Left lung (tissue), 14 donors: ENCODE measurements at places on chromosomes 12 and 14.

DNA sequence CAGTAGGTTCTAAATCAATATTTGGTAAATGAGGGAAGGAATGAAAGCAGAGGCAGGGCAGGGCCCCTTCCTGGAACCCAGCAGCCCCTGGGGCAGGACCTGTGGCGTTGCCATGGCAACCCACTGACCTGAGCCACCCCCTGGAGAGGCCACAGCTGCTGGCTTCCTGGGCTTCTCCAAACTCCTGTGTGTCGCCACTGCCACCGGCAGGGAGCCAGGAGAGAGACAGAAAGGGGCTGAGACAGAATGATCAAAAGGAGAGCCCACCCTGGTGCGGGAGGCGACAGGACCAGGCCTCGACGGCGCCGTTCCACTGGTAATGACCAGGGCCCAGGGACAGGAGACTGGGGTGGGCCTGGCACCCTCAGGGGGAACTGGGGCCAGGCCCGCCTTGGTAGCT lies 18.2 kb downstream of the RFX4 start:
- no peak for DNase-seq
- no peaks in the 10 kb centered on the region for H3K4me1 ChIP-seq
- no peaks in the 10 kb centered on the region for H3K27me3 ChIP-seq
- no peak overlapping the region for H3K4me3 ChIP-seq
- H3K36me3 ChIP-seq = no peaks in the 10 kb centered on the region

GRCh38 chr12:24228371-24228770 lies 278.9 kb upstream of the SOX5 start:
- H3K27me3 ChIP-seq = no peaks in the 10 kb centered on the region
- peak overlapping the region; percentile 80 for H3K27ac ChIP-seq
- H3K4me3 ChIP-seq = no peak overlapping the region
- DNase-seq = no peak

- no peak overlapping the region for H3K27ac ChIP-seq
- H3K4me3 ChIP-seq = no peak overlapping the region
- peaks cover 4% of the 10 kb centered on the region for H3K4me1 ChIP-seq
These were observed 30.3 kb upstream of the PELI2 start for GRCh38 chr14:56087671-56088471.

GRCh38 chr12:93390549-93391297 lies 13.0 kb downstream of the NUDT4 start:
- H3K27me3 ChIP-seq = no peaks in the 10 kb centered on the region
- peaks cover 9% of the 10 kb centered on the region for H3K4me1 ChIP-seq
- H3K36me3 ChIP-seq = peaks cover 12% of the 10 kb centered on the region
- no peak for DNase-seq
- H3K4me3 ChIP-seq = no peak overlapping the region

GRCh38 chr12:12398026-12398859 lies 41.4 kb downstream of the BORCS5 start:
- H3K36me3 ChIP-seq = no peaks in the 10 kb centered on the region
- peaks cover 13% of the 10 kb centered on the region for H3K4me1 ChIP-seq
- no peak overlapping the region for H3K4me3 ChIP-seq
- H3K27me3 ChIP-seq = no peaks in the 10 kb centered on the region
- H3K27ac ChIP-seq = peak overlapping the region; percentile 63
- peak; percentile 76 for DNase-seq

GRCh38 chr14:90427848-90428426 lies 31.1 kb downstream of the CALM1 start:
- no peak overlapping the region for H3K4me3 ChIP-seq
- no peak for DNase-seq
- H3K4me1 ChIP-seq = peaks cover 8% of the 10 kb centered on the region
- no peaks in the 10 kb centered on the region for H3K36me3 ChIP-seq
- H3K27me3 ChIP-seq = no peaks in the 10 kb centered on the region

DNA sequence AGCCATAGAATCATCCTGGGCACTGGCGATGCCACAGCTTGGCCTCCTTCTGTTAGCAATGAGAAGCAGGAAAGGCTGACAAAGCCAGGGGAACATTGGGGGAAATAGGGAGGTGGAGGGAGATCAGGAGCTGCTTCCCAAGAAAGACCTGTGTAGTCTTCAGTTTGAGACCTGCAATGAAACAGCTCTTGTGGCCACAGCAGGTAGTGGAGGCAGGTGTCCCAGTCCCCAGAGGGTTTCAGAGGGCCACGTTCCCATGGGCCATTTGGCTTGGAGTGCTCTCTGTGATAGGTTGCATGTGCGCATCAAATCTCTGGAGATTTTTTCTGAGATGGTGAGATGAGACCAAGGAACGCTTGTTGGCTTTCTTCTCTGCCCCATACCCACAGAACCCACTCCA lies 14.4 kb upstream of the OR6S1 start:
- no peak for DNase-seq
- no peak overlapping the region for H3K4me3 ChIP-seq
- peaks cover 100% of the 10 kb centered on the region for H3K27me3 ChIP-seq

GRCh38 chr12:23560611-23561010 lies 388.9 kb downstream of the SOX5 start:
- H3K27me3 ChIP-seq = no peaks in the 10 kb centered on the region
- DNase-seq = no peak
- H3K4me1 ChIP-seq = no peaks in the 10 kb centered on the region
- H3K4me3 ChIP-seq = no peak overlapping the region
- no peak overlapping the region for H3K27ac ChIP-seq

- no peak overlapping the region for H3K27ac ChIP-seq
- no peak overlapping the region for H3K4me3 ChIP-seq
- no peaks in the 10 kb centered on the region for H3K36me3 ChIP-seq
- DNase-seq = no peak
These were observed 227.8 kb downstream of the SPTSSA start for GRCh38 chr14:34234258-34234657.

GRCh38 chr12:70252832-70253231 lies 9.6 kb downstream of the CNOT2 start:
- no peaks in the 10 kb centered on the region for H3K27me3 ChIP-seq
- H3K4me3 ChIP-seq = no peak overlapping the region
- no peak for DNase-seq

GRCh38 chr12:2811801-2812200 lies 667 bp upstream of the ITFG2 start:
- DNase-seq = no peak
- H3K36me3 ChIP-seq = peaks cover under 1% of the 10 kb centered on the region
- H3K4me3 ChIP-seq = peak overlapping the region; percentile 78
- H3K27ac ChIP-seq = peak overlapping the region; percentile 97
- H3K4me1 ChIP-seq = peaks cover 26% of the 10 kb centered on the region

- no peak for DNase-seq
- no peak overlapping the region for H3K4me3 ChIP-seq
- H3K27me3 ChIP-seq = no peaks in the 10 kb centered on the region
- H3K36me3 ChIP-seq = peaks cover 83% of the 10 kb centered on the region
These were observed 6.2 kb upstream of the DDX55 start for GRCh38 chr12:123595729-123596128.

DNA sequence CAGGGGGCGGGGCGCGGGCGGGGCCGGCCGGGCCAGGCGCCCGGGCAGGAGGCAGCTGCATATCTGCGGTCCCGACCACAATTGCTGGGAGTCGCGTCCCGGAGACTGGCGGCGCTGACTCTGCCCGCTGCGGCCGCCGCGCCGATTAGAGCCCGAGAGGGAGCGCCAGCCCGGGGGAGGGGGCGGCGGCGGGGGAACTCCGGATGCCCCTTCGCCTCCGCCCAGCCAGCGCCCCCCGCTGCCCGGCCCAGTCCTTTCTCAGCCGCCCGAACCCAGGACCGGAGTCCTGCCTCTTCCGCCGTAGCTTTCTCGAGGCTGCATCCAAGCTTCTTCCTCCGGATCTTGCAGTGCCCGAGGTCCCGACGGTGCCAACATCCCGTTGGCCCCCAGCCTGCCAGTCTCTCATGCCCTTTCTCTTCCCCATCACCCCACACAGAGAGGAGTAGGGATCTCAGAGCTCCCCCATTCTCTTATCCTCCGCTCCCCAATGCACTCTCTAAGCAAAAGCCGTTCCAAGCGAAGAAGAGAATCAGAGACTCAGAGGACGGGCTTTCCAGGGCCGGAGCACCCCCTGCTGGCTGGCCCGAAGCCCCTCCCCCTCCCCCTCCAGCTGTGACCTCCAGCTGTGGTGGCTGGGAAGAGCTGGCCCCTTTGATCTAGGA lies 8.8 kb upstream of the SP7 start:
- peaks cover 9% of the 10 kb centered on the region for H3K4me1 ChIP-seq
- peak overlapping the region; percentile 38 for H3K4me3 ChIP-seq
- H3K36me3 ChIP-seq = no peaks in the 10 kb centered on the region
- peak overlapping the region; percentile 76 for H3K27ac ChIP-seq

GRCh38 chr12:71509705-71510104 lies 70.1 kb downstream of the LGR5 start:
- no peaks in the 10 kb centered on the region for H3K36me3 ChIP-seq
- DNase-seq = no peak
- no peaks in the 10 kb centered on the region for H3K27me3 ChIP-seq
- no peaks in the 10 kb centered on the region for H3K4me1 ChIP-seq
- H3K4me3 ChIP-seq = no peak overlapping the region
